NCI-H187 treated with DMSO at 0.1 percent for 48 hours (cell line): ENCODE measurements at places on chromosomes 13 and 19.

GRCh38 chr13:100131863-100132574, 43.1 kb downstream of the PCCA start:
- no peak for DNase-seq

DNA sequence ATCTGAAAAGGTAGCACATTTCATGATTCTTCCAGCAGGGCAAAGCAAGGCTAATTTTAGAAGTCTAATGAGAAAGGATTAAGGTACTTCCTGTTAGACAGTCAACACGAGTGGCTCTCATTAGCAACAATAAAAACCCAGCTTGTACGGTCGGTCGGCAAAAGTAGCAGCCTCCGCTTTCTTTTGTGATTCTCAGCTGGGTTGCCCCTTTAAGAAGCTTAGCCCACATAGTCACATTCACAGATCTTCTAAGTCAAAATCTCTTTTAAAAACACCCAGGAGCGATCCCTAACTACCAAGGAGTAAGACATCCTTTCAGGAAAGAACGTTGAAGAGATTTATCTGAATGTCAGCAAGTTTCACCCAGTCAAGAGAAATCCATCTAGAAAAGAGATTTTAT, 684.8 kb downstream of the DIAPH3 start:
- no peak for DNase-seq

- DNase-seq, result no peak
Measured at GRCh38 chr13:60433505-60433904, 36.5 kb downstream of the TDRD3 start.

- no peak for DNase-seq
Measured at GRCh38 chr19:42089191-42089750, 13.3 kb downstream of the ZNF574 start.

- no peak for DNase-seq
Measured at GRCh38 chr19:55683449-55684261, 8.6 kb downstream of the EPN1 start.

GRCh38 chr19:1766800-1767352, 13.6 kb downstream of the ONECUT3 start:
- DNase-seq, result no peak

DNA sequence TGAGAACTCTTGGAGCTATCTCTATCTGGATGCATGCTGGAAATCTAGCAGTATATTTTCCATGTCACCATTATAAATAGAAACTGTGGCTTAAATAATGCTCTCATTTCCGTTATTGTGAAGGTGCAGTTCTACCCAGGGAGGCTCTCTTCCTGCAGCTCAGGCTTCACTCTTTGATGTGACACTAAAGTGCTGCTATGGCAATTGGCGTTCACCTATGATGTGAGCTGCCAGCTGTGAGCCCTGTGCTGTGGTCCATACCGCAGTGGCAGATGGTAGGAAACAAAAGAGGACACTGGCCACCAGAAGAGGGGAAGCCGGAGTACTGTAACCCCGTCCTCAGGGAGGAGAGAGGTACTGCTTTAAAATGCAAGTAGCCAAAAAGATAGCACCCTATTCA, 40.6 kb upstream of the ZNF681 start:
- DNase-seq, result no peak

GRCh38 chr13:22278336-22278929, 607.6 kb downstream of the FGF9 start:
- DNase-seq, result no peak
